ENCODE measurements at places on chromosomes 5 and 9. TPM values are rescaled to one million over a fixed set of nuclear protein-coding genes. Genes with fewer than 3 reads are reported as not detected.

Gene SLC22A4
- polyA plus RNA-seq = 1.5 TPM

Gene ZNF883
- 1.4 TPM for polyA plus RNA-seq

DNA sequence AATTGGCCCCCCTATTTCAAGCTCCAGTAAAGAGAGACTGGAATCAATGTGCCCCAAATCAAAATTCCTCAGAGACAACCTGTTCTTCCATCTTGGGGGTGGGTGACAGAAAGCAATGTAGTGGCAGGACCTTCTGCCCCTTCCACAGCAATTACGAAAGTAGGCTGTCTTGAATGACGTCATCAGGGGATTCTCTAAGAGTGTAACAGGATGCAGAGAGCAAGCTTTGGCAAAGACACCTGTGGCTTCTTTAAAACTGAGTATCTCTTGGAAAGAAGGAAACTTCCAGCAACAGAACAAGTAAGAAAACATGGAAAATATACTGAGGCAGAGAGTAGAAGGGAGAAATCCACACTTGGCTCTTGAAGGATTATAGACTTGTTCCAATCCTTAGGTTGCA lies 247.6 kb upstream of the PDE4D start:
- DNase-seq = no peak

Gene KIF3A
- 3.4 TPM for polyA plus RNA-seq

- DNase-seq = no peak
Measured at GRCh38 chr5:158235159-158235547, 376.2 kb upstream of the CLINT1 start.

DNA sequence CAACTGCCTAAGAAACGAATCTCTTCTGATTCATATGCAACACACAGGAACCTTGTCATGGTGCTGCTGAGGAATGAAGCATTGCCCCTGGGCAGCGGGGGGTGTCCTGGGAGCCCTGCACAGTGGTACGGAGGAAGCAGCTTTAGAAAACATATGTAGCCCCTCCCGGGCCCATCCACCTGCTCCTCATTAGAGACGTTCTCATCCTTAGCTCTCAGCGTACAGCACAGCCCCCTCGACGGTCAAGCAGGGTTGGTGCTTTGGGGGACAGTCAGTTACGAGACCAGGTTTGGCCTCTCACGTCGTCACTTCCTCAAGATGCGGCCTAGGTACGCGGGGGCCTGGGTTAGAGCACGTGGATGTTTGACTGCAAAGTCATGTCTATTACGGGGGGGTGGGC lies 28.4 kb upstream of the LAMC3 start:
- DNase-seq = no peak

- no peak for DNase-seq
Measured at GRCh38 chr5:119290161-119290569, 65.7 kb upstream of the TNFAIP8 start.

Gene ACTBL2
- not detected for polyA plus RNA-seq
